Brain (organoid and tissue), 16 donors: ENCODE measurements at places on chromosomes 12 and 14.
A peak's percentile ranks its signal among the peaks of the same experiment; 100 is the strongest.

DNA sequence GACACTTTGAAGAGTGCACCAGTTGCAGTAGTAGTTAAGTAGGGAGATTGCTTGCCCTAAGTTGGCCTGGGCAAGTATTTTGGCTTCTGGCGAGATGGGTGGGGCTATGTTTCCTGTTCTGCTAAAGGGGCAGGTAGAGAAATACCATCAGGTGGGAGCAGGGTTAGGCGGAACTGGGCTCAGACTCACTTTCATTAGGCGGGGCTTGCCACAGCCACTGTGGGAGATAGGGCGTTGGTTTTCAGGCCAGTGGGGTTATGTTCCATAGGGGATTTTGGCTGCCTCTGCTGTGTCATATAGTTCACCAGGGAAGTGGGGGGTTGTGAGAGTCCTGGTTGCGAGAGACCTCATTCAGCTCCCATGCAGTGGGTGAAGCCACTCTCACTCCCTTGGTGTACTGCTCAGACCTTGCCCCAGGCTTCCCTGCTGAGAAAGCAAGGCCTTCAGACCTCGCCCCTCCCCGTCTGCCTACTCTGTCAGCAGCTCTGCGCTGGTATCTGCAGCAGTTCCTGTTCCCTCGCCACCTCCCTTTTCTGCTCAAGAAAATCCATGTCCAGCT, 43.3 kb downstream of the AEBP2 start:
- DNase-seq = no peak

- DNase-seq = peak; percentile 66
Measured at GRCh38 chr12:96193725-96194575, at the start of gene ELK3. Gene ELK3 (plus strand): TSS chr12:96194375.

DNA sequence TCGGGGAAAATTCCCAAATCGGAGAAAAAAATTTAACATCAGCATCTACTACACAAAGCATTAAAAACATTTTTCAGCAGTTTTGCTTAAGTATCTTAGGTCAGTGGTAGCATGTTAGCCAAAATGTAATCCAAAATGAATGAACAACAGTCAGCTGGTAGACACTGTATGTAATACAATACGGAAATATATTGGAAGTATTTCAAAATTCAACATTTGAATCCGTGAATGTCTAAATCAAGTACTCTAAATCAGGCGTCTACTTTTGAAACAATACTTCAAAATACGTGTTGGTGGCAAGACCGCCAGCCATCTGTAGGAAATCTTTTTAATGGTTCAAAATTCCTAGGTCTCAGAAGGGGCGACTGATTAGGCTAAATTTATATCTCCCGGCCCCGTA, 1.1 kb downstream of the SCAF11 start:
- DNase-seq = no peak

- peak; percentile 78 for DNase-seq
Measured at GRCh38 chr12:124422570-124423523, 128.0 kb downstream of the RFLNA start.

DNA sequence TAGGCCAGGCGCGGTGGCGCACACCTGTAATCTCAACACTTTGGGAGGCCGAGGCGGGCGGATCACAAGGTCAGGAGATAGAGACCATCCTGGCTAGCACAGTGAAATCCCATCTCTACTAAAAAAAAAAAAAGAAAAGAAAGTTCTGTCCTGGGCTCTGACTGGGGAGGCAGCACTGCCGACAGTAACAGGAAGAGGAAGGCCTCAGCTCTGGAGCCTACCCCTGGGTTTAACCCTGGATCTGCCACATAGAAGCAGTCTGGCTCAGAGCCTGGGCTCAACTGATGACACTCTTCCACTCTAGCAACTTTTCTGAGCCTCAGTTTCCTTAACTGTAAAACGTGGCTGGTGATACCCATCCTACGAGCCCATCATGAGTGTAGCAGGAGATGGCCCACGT, 60.5 kb downstream of the ACTN1 start:
- DNase-seq = no peak

DNA sequence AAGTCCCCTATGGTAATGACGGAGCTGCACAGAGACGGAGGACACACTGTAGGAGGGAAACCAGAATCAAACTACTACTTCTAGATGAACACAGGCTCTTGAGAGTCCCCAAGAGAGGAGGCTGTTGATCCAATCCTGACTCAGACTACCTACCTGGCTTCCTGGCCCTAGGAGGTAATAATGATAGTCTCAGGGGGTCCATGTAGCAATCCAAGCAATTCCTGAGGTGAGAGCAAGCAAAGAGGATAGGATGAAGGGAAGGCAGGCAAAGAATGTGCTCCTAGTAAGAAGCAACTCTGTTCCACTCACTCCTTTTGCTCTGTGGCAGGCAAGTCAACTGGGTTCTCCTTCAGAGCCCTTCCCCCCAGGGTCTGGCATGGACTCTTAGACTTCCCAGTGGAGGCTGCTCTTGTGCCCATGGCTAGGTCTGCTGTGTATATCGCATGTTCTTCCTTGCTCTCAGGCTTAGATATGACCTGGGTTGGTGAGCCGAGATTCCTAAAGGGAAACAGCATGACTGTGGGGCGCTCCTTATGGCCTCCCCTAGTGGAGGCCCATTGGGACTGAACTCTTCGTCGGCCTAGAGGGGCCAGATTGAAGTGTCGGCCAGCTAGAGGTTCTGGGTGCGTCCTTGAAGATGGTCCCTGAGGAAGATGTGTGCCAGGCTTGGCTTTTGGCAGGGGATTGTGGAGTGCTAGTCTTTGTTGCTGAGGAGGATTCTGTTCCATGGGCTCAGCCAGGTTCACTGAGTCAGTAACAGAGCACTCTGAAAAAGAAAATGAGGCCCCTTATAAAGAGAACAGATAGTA, 2.1 kb downstream of the TINF2 start:
- no peak for DNase-seq

DNA sequence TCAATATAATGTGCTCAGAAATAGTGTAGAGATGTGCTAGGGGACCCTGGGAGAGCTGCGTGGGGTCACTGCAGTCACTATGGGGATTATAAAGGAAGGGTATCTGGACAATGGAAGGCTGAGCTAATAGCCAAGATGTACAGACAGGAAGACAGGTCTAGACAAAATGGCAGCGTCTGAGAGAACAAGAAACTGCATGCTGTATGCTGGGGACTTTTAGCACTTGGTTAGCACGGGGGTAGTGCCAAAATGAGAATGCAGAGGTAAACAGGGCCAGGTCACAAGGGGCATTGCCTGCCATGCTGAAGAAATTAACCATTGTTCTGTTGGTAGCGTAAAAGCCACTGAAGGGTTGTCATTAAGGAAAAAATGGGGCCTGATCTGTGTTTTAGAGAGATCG, 308.2 kb downstream of the EMP1 start:
- DNase-seq = no peak

- DNase-seq = peak; percentile 65
Measured at GRCh38 chr12:12986775-12987331, 13.2 kb downstream of the HEBP1 start.

- DNase-seq = peak; percentile 84
Measured at GRCh38 chr14:37172024-37172869, at the start of gene SLC25A21. Gene SLC25A21 (minus strand): TSS chr14:37172606.

DNA sequence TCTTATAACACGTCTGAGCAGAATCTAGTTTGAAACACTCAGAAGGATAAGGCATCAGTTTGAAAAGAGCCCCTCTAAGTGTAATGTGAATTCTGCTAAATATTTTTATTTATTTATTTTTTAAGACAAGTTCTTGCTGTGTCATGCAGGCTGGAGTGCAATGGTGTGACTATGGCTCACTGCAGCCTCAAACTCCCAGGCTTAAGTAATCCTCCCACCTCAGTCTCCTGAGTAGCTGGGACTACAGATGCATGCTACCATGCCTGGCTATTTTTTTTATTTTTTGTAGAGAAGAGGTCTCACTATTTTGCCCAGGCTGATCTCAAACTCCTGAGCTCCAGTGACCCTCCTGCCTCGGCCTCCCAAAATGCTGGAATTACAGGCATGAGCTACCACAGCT, 225.9 kb upstream of the SEL1L start:
- no peak for DNase-seq

GRCh38 chr14:38723277-38723676, 379.8 kb downstream of the SEC23A start:
- DNase-seq = no peak

GRCh38 chr12:120678572-120678971, 8.4 kb upstream of the MLEC start:
- no peak for DNase-seq

- no peak for DNase-seq
Measured at GRCh38 chr12:91777268-91777992, 368.2 kb downstream of the BTG1 start.

GRCh38 chr12:113069751-113070116, 13.2 kb downstream of the DTX1 start:
- DNase-seq = no peak

DNA sequence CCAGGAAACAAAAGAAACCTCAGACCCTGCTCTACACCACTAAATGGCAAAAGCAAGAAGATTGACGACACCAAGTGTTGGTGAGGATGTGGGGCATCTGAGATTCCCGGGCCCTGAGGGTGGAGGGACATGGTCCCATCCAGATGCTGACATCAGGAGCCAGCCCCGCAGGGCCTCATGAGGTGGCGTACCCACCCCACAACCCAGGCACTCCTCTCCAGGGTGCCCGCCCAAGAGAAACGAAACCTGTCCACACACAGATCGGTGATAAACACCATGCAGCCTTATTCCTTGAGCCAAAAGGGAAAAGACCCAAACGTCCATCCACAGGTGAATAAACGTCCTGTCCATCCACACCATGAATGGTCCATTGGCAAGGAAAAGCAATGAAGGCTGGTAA, 54.8 kb upstream of the C14orf180 start:
- no peak for DNase-seq

- DNase-seq = no peak
Measured at GRCh38 chr12:89695100-89695499, 13.5 kb downstream of the ATP2B1 start.

DNA sequence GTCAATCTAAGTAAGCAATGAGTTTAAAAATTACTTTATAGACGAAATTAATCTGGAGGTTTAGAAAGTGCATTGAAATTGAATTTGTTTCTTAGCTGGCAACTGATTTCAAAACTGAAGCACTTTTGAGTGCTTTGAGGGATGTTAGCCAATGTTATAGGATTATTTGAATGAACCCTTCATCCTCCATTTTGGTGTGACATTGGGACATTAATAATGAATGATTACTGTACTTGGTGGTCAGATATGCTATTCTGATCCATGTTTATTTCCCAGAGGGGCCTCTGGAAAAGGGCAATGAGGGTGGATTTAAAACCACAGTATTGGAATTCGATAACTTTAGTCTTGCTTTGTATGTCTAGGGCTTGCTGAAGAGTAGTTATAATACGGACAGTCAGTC, 183.2 kb downstream of the AKAP6 start:
- no peak for DNase-seq

GRCh38 chr14:89108608-89109007, 284.2 kb downstream of the TTC8 start:
- no peak for DNase-seq

GRCh38 chr14:94392510-94392935, 4.1 kb upstream of the SERPINA1 start:
- DNase-seq = no peak

DNA sequence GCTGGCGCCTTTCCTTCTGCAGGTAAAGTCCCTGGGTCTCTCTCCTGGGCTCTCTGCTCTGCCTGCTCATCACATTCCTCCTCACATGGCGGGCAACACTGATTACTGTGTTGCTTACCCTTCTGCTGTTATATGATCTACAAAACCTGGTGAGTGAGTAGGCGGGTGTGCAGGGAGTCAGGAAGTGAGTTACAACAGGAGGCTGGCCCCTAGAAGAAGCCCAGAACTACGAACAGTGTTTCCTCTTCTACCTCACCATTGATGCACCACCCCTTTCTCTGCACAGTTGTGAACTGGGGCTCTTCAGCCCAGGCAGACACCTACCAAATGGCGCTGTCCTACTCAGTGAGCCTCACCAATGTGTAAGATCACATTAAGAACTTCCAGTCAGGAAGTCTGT, 4.9 kb upstream of the KLHL33 start:
- no peak for DNase-seq

- DNase-seq = no peak
Measured at GRCh38 chr12:122062832-122063693, 15.5 kb upstream of the MLXIP start.

GRCh38 chr12:95820096-95820703, 29.6 kb upstream of the NTN4 start:
- peak; percentile 83 for DNase-seq

DNA sequence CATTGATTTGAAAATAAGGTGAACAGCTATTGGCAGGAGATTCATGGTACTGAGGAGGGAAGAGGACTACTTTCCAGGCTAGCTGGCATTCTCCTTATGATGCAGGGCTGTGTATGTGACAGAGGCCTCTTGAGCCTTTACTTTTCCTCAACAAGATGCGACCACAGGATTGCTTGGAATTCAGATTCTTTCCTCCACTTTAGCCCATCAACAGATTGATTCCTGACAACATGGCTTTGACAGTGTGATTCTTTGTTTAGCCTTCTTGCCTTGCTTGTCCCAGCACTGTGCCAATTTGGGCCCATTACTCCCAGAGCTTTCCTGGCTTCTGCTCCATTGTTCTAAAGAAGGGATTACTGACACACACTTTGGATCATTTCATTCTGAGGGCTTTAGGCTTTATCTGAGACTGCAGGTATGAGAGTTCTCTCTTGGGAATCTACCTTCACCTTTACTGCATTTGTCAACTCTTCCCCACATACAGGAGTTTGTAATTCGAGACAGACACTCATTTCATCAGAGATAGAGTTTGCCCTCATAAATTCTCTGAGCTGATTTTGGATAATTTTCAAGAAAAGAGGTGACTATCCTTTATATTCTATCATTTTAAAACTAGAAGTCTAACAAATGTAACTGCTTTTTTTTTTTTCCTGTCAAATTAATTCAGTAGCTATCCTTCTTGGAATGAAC, 206.4 kb upstream of the GZMB start:
- no peak for DNase-seq

DNA sequence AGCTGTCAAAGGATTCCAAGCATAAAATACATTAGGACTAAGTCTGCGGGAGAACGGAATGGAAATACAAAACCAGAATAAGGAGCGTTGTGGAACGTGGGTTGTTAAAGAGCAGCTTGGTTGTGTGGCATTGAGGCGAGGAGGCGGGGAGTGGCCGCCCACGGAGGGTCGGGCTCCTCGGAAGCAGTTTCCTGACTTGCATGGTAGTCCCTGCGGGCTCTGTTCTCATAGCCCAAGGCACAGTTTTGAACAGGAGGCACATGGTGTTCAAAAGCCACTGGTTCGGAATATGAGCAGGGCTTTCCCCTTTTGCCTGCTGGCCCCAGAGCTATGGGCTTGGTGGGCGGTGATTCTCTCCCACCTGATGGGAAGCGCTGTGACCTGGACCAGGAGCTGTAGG, 12.2 kb downstream of the DDX51 start:
- DNase-seq = no peak

GRCh38 chr12:65279369-65280112, 1.1 kb downstream of the MSRB3 start:
- peak; percentile 41 for DNase-seq

- DNase-seq = no peak
Measured at GRCh38 chr12:94792693-94793092, 142.3 kb upstream of the TMCC3 start.

DNA sequence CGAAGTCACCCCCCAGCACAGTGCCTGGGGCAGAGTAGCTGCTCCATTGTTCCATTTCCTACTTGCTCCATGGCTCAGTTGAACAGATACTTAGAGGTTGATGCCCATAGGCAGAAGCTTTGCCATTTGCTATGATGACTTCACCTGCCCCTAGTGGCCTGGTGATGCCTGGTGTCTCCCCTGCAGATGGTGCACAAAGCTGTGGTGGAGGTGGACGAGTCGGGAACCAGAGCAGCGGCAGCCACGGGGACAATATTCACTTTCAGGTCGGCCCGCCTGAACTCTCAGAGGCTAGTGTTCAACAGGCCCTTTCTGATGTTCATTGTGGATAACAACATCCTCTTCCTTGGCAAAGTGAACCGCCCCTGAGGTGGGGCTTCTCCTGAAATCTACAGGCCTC, 10.6 kb downstream of the SERPINA5 start:
- no peak for DNase-seq

- DNase-seq = peak; percentile 91
Measured at GRCh38 chr14:75303381-75303789, 24.8 kb downstream of the FOS start.
